ENCODE measurements at places on chromosomes 11 and 22. TPM values are rescaled to one million over a fixed set of nuclear protein-coding genes. Genes with fewer than 3 reads are reported as not detected.
A peak's percentile ranks its signal among the peaks of the same experiment; 100 is the strongest.

Gene IGSF9B
- total RNA-seq, result 5.4 TPM

Gene NCF4
- not detected for total RNA-seq

Gene C11orf21
- not detected for total RNA-seq

Gene ASCC2
- total RNA-seq, result 16.1 TPM

Gene ANKK1
- total RNA-seq, result 0.22 TPM

Gene OR5B17
- not detected for total RNA-seq

- H3K27ac ChIP-seq, result no peak overlapping the region
- no peak for DNase-seq
- H3K4me1 ChIP-seq, result no peaks in the 10 kb centered on the region
- no peaks in the 10 kb centered on the region for H3K27me3 ChIP-seq
- H3K4me3 ChIP-seq, result no peak overlapping the region
These were observed 12.2 kb downstream of the TEF start for GRCh38 chr22:41394012-41394356.

- H3K4me3 ChIP-seq, result no peak overlapping the region
- H3K27ac ChIP-seq, result peak overlapping the region; percentile 47
- H3K27me3 ChIP-seq, result no peaks in the 10 kb centered on the region
- no peaks in the 10 kb centered on the region for H3K36me3 ChIP-seq
These were observed 39.3 kb downstream of the RPL27A start for GRCh38 chr11:8721609-8722500.

GRCh38 chr22:47573141-47573540, 810.7 kb downstream of the TBC1D22A start:
- no peaks in the 10 kb centered on the region for H3K36me3 ChIP-seq
- no peak overlapping the region for H3K4me3 ChIP-seq
- no peak for DNase-seq
- H3K27ac ChIP-seq, result no peak overlapping the region
- H3K4me1 ChIP-seq, result no peaks in the 10 kb centered on the region

DNA sequence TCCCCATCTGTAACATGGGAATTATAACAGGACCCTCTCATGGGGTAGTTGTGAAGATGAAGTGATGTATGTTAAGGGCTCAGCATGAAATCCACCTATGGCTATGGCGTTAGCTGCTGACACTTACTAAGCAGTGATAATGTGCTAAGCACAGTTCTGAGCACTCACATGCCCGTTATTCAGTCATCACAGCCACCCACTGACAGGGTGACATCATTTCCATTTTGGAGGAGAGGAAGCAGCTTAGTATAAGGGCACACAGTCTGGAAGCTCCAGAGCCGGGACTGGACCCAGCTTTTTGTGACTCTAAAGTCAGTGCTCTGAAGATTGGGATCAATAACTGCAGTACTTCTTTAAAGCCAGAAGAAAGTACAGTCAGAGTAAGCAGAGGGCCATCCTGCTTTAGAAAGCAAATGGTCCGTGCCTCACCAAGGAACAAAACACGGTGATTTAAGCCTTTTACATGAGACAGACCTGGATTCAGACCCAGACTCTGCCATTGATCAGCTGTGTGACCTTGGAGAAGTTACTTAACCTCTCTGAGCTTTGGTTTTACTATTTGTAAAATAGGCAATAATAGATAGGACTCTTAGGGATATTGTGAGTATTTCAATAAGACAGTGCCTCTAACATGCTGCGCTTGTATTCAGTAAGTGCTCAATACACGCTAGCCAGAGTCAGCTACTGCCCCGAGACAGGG, 61.5 kb downstream of the SGSM1 start:
- H3K27ac ChIP-seq, result no peak overlapping the region
- H3K27me3 ChIP-seq, result no peaks in the 10 kb centered on the region
- DNase-seq, result no peak
- no peak overlapping the region for H3K4me3 ChIP-seq
- no peaks in the 10 kb centered on the region for H3K36me3 ChIP-seq

GRCh38 chr11:57656885-57657193, 723 bp upstream of the CLP1 start:
- peaks cover 14% of the 10 kb centered on the region for H3K4me1 ChIP-seq
- no peak for DNase-seq
- peak overlapping the region; percentile 81 for H3K4me3 ChIP-seq
- peaks cover 18% of the 10 kb centered on the region for H3K27me3 ChIP-seq
- no peaks in the 10 kb centered on the region for H3K36me3 ChIP-seq

GRCh38 chr11:33753304-33753967, 17.2 kb upstream of the CD59 start:
- peaks cover 14% of the 10 kb centered on the region for H3K36me3 ChIP-seq
- H3K27me3 ChIP-seq, result no peaks in the 10 kb centered on the region
- DNase-seq, result no peak
- no peak overlapping the region for H3K27ac ChIP-seq

DNA sequence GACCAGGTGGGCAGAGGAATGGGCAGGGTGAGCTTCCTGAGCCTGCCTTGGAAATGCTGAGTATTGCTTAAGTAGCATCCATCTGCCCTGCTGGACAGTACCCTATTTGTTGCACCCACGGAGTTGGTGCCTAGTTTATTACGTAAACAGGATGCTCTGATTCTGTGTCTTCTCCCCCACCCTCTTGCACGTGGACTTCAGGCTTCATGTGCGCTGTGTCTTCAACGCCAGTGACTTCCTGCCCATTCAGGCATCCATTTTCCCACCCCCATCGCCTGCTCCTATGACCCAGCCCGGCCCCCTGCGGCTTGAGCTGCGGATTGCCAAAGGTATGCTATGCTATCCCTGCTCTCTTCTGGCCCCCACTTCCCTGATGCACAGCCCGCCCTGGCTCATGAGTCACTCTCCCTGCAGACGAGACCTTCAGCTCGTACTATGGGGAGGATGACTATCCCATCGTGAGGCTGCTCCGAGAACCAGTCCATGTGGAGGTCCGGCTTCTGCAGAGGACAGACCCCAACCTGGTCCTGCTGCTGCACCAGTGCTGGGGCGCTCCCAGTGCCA, 5.7 kb downstream of the ZP1 start:
- no peak overlapping the region for H3K4me3 ChIP-seq
- no peak overlapping the region for H3K27ac ChIP-seq
- no peaks in the 10 kb centered on the region for H3K4me1 ChIP-seq
- no peaks in the 10 kb centered on the region for H3K27me3 ChIP-seq
- no peaks in the 10 kb centered on the region for H3K36me3 ChIP-seq

DNA sequence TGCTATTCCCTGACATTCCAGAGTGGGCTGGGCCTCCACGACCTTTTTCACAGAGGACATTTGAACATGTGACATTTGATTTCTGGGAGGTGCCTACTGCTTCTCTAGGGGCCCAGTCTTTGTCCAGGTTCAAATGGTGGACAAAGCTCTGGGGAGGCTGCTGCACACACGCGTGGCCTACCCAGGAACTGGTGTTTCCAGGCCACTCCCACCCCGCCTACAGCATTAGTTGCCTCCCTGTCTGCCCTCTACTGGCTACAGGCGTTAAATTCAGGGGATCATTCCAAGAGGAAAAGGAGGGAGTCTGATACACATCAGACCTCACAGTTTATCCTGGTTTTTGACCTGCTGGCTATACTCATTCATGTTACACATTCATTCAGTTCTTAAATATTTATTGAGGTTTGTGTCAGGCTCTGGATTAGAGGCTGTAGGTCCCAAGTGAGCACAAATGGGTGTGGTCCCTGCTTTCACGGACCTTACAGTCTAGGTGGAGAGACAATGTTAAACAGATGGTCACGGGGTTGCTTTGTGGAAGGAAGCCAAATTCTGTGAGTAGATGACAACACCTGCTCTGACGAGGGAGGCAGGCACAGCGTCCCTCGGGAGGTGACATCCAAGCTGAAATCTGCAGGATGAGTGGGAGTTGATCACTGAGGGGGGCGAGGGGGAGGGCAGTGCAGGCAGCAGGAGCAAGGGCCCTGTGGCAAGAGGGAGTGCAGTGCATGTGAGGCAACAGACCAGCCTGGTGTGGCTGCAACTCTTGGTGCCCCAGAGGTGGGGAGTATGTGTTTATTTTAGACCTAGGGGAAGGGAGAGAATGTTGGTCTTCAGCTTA, 11.8 kb downstream of the TUB start:
- no peaks in the 10 kb centered on the region for H3K4me1 ChIP-seq
- peak; percentile 77 for DNase-seq
- no peak overlapping the region for H3K27ac ChIP-seq
- H3K4me3 ChIP-seq, result no peak overlapping the region
- no peaks in the 10 kb centered on the region for H3K36me3 ChIP-seq
- H3K27me3 ChIP-seq, result no peaks in the 10 kb centered on the region

GRCh38 chr11:117863383-117863782, 13.1 kb downstream of the FXYD6 start:
- peaks cover 18% of the 10 kb centered on the region for H3K4me1 ChIP-seq
- H3K27me3 ChIP-seq, result no peaks in the 10 kb centered on the region
- no peaks in the 10 kb centered on the region for H3K36me3 ChIP-seq
- H3K4me3 ChIP-seq, result no peak overlapping the region
- no peak overlapping the region for H3K27ac ChIP-seq

DNA sequence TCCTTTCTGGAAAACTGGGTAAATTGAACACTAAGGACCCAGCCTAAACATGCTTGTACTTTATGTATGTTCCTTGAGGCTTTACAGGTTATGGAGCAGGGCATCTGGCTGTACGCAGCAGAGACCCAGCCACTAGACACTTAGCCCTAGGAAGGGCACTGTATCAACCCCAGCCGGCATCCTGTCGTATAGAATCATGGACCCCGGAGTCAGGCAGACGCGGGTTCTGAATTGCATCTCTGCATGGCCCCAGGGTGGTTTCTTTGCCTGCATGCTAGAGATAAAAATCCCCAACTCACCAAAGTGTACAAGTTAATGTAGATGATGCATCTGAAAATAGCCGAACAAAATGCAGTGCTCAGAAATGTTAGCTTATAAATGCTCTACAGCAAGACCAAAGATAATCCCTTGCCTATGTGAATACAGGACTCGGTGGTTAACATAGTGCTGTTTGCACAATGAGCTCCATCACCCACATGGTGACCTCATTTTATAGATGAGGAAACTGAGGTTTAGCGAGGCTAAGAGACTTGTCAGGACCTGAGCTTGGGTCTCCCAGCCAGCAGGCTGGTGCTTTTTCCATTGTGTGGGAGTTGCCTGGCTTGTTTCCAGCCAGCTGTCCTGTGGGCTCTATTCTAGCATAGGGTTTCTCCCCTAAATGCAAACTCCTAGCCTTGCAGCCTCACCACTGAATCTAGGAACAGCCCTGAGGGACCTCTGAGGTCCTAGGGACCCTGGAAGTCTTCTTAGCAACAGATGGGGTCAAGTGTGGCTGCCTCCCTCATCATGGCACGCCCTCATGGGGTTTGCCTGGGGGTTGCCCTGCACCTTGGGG, 7.3 kb downstream of the CD6 start:
- H3K36me3 ChIP-seq, result no peaks in the 10 kb centered on the region
- no peak for DNase-seq
- H3K27ac ChIP-seq, result no peak overlapping the region
- no peak overlapping the region for H3K4me3 ChIP-seq

- H3K36me3 ChIP-seq, result no peaks in the 10 kb centered on the region
- H3K4me1 ChIP-seq, result no peaks in the 10 kb centered on the region
- DNase-seq, result no peak
- H3K4me3 ChIP-seq, result no peak overlapping the region
- H3K27me3 ChIP-seq, result no peaks in the 10 kb centered on the region
- no peak overlapping the region for H3K27ac ChIP-seq
These were observed 40.2 kb upstream of the PICALM start for GRCh38 chr11:86108890-86109638.

GRCh38 chr11:6968816-6969215, 42.6 kb downstream of the ZNF215 start:
- H3K27me3 ChIP-seq, result no peaks in the 10 kb centered on the region
- H3K4me3 ChIP-seq, result no peak overlapping the region
- H3K27ac ChIP-seq, result no peak overlapping the region
- no peaks in the 10 kb centered on the region for H3K4me1 ChIP-seq
- no peaks in the 10 kb centered on the region for H3K36me3 ChIP-seq

DNA sequence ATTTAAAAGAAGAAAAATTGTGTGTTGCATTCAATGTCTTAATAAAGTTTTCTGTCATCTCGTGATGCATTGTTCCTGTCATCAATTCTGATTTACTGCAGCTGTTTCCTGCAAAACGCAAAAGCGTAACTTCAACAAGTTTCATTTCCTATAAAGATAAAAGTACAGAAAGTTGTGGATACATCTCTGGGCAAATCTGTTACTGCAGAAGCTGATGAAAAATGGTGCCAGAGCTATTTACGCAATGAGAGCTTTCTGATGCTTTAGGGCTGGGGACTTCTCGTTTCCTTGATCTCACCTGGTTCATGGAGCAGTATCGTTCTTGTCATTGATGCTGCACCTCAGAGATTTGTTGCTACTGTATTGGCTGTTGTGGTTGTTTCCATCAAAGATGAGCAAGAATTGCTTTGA, 15.5 kb upstream of the MS4A12 start:
- H3K27ac ChIP-seq, result no peak overlapping the region
- DNase-seq, result no peak
- no peak overlapping the region for H3K4me3 ChIP-seq
- no peaks in the 10 kb centered on the region for H3K36me3 ChIP-seq
- H3K27me3 ChIP-seq, result no peaks in the 10 kb centered on the region

GRCh38 chr11:117328375-117329010, 839 bp downstream of the CEP164 start:
- no peak overlapping the region for H3K27ac ChIP-seq
- no peaks in the 10 kb centered on the region for H3K36me3 ChIP-seq
- no peaks in the 10 kb centered on the region for H3K27me3 ChIP-seq

DNA sequence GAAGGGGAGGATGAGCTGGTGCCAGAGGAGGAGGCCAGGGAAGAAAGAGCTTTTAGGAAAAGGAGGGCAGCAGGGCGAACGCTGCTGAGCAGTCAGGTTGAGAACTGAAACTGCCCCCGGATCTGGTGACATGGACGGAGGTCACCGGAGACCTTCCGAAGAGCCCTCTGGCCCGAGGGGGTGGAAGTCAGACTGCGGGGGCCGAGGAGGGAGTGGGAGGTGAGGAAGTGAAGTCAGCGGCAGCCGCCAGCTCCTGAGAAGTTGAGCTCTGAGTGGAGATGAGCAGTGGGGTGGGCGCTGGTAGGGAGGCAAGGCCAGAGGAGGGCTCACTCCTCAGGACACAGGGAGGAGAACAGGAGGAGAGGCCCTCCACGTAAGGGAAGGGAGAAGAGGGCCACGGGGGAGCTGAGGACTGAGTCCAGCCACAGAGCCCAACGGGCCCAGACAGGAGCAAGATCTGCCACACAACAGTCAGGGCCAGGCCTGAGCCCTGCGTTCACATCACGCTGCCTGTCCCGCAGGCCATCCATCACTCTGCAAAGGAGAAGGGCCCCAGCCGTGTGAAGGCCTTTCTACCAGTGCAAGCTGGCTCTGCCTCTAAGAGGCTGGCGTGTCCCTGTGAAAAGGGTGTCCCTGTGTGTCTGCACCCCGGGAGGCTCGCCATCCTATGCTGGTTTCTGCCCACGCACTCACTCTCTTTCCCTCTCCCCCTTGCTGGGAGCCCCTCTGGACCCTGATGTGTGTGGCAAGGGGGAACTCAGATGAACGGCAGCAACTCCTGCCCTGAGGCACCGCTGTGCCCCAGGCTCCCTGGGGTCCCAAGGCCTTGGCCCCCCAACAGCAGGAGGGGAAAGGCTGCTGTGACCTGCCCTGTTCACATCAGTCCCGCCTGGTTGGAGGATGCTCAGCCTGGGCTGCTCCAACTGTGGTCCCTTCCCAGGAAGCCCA, 19.0 kb upstream of the LRRC32 start:
- H3K36me3 ChIP-seq, result no peaks in the 10 kb centered on the region
- no peaks in the 10 kb centered on the region for H3K27me3 ChIP-seq
- no peak overlapping the region for H3K27ac ChIP-seq
- H3K4me3 ChIP-seq, result no peak overlapping the region
- no peak for DNase-seq
